Activated T-cell treated with anti-CD3 and anti-CD28 coated beads for 48 hours (primary cell): ENCODE measurements at places on chromosomes 2 and 18.

- no peak for DNase-seq
These were observed 130.9 kb upstream of the PELI1 start for GRCh38 chr2:64275174-64275466.

- DNase-seq, result no peak
These were observed 8.9 kb downstream of the STAM2 start for GRCh38 chr2:152166633-152167032.

DNA sequence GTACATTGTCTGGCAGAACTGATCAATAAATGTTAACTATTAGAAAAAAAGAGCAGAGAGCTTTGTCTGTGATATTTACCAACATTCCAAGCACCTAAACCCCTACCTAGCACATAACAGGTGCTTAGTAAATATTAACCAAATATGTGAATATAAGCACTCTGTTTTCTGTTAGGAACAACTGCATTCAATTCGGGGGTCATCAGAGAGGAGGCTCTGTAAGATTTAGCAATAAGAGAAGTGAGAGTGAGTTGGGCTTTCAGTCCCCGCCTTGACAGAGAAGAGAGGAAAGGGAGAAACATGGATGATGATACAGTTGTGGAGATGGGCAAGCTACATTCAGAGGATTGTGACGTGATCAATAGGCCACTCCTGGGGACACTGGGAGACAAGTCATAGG, 47.7 kb downstream of the MYOM1 start:
- no peak for DNase-seq

DNA sequence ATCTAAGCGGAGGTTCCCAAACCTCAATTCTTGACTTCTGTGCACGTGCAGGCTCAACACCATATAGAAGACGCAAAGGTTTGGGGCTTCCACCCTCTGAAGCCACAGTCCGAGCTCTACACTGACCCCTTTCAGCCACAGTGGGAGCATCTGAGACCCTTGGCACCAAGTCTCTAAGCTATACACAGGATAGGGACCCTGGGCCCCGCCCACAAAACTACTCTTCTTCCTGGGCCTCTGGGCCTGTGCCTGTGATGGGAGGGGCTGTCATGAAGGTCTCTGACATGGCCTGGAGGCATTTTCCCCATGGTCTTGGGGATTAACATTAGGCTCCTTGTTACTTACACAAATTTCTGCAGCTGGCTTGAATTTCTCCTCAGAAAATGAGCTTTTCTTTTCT, 1374.1 kb upstream of the NXPH2 start:
- DNase-seq, result no peak

DNA sequence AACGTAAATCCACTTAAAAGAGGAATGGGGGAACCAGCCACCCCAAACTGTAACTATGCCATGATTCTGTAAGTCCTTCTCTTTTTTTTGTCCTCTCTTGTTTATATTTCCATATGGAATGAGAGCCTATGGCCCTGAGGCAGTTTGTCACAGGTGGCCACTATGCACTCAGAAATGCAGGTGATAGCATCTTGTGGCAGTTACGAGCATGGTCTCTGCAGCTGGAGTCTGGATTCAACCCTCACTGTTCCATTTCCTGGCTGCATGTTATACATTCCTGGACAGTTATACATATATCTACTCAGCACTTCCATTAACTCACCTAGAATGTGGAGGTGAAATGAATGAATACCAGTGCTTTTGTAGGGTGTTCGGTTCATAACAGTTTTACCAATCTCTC, 291.5 kb upstream of the FANCL start:
- no peak for DNase-seq
